Cardiac septum (tissue), 1 donor: ENCODE measurements at places on chromosomes 2 and 18. TPM values are rescaled to one million over a fixed set of nuclear protein-coding genes. Genes with fewer than 3 reads are reported as not detected.

DNA sequence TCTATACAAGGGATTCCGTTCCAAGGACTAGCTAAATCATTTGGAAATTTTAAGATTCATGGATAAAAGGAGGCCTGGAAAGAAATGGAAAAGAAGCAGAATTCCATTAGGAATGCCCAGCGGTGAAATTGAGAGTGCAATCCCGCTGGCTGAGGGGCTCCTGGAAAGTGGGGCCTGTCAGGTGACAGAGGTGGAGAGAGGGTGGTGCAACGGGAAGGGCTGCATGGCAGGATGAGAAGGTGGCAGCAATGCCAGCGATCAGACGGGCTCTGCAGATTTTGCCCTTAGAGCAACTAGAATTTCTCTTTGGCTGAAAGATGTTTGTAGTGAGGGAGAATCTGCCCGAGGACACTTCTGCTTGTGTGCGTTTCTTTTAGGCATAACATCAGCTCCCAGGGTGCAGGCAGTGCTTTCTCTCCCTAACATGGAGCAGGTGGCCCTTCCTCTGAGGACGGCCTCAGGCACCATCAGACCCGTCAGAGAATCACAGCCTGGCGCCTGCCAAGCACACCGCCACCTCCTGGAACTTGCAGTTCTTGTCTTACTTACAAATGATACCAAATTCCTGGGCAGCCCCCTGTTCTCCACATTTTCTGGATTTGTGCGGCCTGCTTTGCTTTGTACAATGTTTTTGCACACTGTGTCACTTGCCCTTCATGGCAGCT is 261.6 kb downstream of the NDUFA10 start:
- peak; percentile 50 for DNase-seq

DNA sequence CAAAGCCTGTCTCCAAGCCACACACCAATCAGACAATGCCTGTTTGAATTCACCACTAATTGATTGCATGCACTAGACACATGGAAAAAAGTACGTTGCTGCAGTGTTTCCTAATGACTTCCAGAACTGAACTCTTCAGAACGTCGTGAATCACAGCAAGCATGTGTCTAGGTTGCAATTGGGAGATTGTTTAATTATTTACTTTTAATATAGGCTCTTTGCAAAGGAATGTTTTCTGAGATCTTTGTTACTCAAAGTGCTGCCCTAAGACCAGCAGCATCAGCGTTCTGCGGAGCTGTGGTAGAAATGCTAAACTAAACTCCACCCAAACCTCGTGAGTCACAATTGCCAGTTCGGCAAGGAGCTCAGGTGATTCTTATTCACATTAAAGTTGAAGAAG is 52.7 kb upstream of the CCDC68 start:
- no peak for DNase-seq

HTR2B gene
- total RNA-seq: 2.9 TPM

DNA sequence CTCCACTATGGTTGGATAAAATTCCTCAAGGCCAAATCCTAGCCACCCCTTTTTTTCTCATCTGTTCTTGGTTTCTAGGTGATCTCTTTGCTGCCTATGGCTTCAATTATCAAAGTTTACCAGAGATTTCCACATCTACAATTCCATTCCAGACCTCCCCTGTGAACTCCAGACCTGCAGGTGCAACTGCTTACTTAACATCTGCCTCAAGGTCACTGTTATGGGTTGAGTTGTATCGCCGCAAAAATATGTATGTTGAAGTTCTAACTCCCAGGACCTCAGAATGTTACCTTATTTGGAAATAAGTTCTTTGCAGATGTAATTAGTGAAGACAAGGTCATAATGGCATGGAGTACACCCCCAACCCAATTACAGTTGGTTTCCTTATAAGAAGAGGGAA is 60.4 kb upstream of the SOS1 start:
- DNase-seq: no peak

LYPD6 gene
- 0.16 TPM for total RNA-seq

- no peak for DNase-seq
Measured at GRCh38 chr2:172552547-172553291, 3.2 kb upstream of the PDK1 start.

DNA sequence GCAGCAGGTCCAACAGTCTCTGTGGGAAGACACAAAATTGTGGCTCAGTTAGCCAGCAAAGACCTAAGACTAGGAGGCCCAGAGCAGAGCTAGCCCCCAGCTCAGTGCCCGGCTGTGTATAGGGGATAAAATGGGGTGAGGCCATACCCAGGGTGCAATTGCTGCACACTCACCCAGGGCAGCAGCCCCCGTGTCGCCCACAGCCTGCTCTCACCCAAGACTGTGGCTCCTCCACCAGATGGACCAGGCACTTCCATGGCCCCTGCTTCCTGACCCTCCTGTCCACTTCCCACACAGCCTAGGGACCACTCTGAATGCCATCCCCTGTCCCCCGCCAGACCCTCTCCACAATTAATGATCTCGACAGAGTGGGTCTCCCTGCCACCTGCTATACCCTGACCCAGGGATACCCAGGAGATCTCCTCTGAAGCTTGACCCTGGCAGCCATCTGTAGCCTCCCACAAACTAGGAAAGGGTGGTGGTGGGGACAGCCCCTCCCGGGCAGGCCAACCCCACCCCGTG is 85.7 kb downstream of the HS1BP3 start:
- DNase-seq: no peak

MBOAT2 gene
- 48.2 TPM for total RNA-seq

GRCh38 chr2:146207417-146207816 is 1637.4 kb upstream of the ACVR2A start:
- DNase-seq: no peak

MAL gene
- 8.3 TPM for total RNA-seq
